ENCODE measurements at places on chromosomes 16 and 17. TPM values are rescaled to one million over a fixed set of nuclear protein-coding genes. Genes with fewer than 3 reads are reported as not detected.

Gene HOXB3
- total RNA-seq: 2.3 TPM

Gene PRDM7
- not detected for total RNA-seq

GRCh38 chr17:79741751-79742588, 11.2 kb downstream of the ENPP7 start:
- peaks cover 79% of the 10 kb centered on the region for H3K27me3 ChIP-seq
- DNase-seq: peak; percentile 71
- H3K27ac ChIP-seq: no peak overlapping the region

GRCh38 chr17:14346801-14347200, 45.9 kb downstream of the HS3ST3B1 start:
- H3K4me1 ChIP-seq: no peaks in the 10 kb centered on the region
- no peaks in the 10 kb centered on the region for H3K27me3 ChIP-seq
- no peak for DNase-seq
- no peak overlapping the region for H3K27ac ChIP-seq

Gene KRTAP4-9
- total RNA-seq: 10.1 TPM

Gene FBXO39
- 1.0 TPM for total RNA-seq

- DNase-seq: no peak
- no peaks in the 10 kb centered on the region for H3K36me3 ChIP-seq
- H3K27me3 ChIP-seq: no peaks in the 10 kb centered on the region
- no peak overlapping the region for H3K27ac ChIP-seq
- H3K4me1 ChIP-seq: peaks cover 3% of the 10 kb centered on the region
These were observed 192.9 kb downstream of the CCDC182 start for GRCh38 chr17:57552114-57552624.

Gene NPIPA8
- total RNA-seq: 1.6 TPM

GRCh38 chr16:68234188-68235107, 1.5 kb downstream of the ESRP2 start:
- DNase-seq: peak; percentile 83
- H3K36me3 ChIP-seq: peaks cover 27% of the 10 kb centered on the region
- H3K4me1 ChIP-seq: peaks cover 54% of the 10 kb centered on the region
- H3K27ac ChIP-seq: peak overlapping the region; percentile 96
- no peaks in the 10 kb centered on the region for H3K27me3 ChIP-seq
- peak overlapping the region; percentile 54 for H3K4me3 ChIP-seq

GRCh38 chr16:88380619-88381018, 2.1 kb upstream of the ZNF469 start:
- peaks cover 17% of the 10 kb centered on the region for H3K4me1 ChIP-seq
- H3K36me3 ChIP-seq: no peaks in the 10 kb centered on the region
- H3K27me3 ChIP-seq: peaks cover 36% of the 10 kb centered on the region
- DNase-seq: no peak

- H3K36me3 ChIP-seq: no peaks in the 10 kb centered on the region
- H3K4me1 ChIP-seq: no peaks in the 10 kb centered on the region
- no peak overlapping the region for H3K4me3 ChIP-seq
- no peak for DNase-seq
- no peak overlapping the region for H3K27ac ChIP-seq
These were observed 189.0 kb upstream of the GOT2 start for GRCh38 chr16:58923094-58923493.

Measured in suprapubic skin (tissue), 4 donors.